Astrocyte of the spinal cord (primary cell): ENCODE measurements at places on chromosomes 13 and 19.
A peak's percentile ranks its signal among the peaks of the same experiment; 100 is the strongest.

DNA sequence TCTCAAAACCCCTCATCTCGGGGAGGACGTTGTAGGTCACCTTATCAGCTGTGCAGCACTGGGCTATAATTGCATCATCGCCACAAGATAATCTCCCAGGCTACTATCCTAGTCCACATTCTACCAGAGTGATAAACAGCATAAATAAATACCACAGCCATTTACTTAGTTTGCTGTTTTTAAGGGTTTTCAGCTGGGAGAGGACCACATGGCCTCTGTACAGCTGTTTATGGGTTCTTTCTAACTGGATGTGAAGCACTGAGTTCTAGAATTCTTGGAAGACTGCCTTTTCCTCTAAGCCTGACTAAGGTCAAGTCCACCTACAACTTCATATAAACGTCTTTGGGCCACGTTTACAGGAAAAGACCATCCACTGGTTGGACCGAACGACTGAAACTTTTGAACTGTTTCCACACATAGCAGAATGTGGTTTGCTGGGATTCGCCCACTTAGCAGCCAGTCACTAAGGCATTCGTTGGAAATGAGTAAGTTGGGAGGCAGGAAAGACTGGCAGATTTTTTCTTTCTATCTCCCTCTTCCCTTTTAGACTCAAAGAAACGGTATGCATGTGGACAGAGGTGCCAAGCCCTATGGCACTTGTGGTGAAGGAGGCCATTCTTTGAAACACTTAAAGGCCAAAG, 752.5 kb upstream of the SGCG start:
- DNase-seq = no peak

- DNase-seq = peak; percentile 79
These were observed 20.2 kb upstream of the ERVV-1 start for GRCh38 chr19:52993342-52994178.

DNA sequence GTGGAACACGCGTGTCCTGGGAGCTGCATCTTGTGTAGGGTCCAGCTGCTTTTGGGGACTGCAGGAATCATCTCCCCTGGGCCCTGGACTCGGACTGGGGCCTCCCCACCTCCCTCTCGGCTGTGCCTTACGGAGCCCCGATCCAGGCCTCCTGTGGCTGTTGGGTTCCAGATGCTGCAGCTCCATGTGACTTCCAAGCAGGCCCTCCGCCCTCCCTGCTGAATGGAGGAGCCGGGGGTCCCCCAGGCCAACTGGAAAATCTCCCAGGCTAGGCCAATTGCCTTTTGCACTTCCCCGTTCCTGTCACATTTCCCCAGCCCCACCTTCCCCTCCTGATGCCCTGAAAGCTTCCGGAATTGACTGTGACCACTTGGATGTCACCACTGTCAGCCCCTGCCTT, 6.2 kb upstream of the PGLS start:
- no peak for DNase-seq

DNA sequence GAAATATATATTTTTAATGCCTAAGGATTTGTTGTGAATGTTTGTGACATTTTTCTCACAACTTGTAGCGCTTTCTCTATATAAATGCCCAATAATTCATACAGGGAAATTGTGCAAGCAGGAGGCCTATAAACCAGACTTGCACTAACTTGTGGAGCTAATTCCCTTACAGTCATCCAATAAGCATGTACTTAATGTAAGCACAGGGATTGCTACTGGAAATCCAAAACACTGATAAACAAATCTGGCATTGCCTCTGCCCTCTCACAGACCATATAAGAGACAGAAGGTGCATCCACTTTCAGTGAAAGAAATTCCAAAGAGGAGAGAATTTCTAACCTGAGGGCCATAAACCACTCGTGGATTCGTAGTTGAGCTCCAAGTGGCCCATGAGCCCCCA, 518.8 kb downstream of the MYO16 start:
- DNase-seq = no peak

DNA sequence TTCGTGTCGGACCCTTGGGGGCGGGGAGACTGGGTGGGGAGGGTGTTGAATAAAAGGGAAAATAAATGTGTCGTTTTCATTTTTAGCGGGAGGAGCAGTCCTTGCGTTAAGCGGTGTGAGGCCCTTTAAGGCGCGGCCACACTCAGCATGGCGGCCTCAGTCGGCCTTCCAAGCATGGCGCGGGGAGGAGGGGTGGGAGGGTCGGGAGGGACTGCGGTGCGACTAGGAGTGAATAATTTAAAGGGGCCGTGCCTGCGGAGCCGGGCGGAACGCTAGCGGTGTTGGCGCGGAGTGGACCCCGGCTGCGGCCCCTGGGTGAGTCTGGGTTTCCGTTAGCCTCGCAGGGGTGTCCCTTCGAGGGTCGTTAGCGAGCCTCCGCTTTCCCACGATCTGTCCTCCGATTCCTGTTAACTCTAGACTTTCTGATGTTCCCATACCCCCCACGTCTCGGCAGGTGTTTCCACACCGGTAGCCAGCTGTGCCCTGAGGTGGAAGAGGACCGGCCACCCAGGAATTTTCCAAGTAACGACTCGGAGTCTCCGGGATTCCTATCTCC, 1.5 kb upstream of the PNPLA6 start:
- DNase-seq = peak; percentile 93

- no peak for DNase-seq
These were observed 5.2 kb upstream of the PLIN4 start for GRCh38 chr19:4523306-4524110.

DNA sequence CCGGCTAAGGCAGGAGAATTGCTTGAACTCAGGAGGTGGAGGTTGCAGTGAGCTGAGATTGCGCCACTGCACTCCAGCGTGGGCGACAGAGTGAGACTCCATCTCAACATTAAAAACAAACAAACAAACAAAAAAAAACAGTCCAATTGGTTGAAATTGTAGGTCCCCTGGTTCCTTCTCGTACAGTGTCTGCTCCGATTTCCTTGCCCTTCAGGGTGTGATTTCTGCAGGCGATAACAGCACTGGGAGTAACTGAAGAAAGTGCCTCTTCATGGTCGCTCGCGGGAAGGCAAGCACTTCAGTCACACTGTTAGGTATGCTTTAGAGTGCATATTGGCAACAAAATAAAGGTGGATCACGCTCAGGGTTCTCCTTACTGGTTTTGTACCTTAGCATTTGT, 39.7 kb downstream of the TPT1 start:
- no peak for DNase-seq

- DNase-seq = no peak
These were observed 175.2 kb downstream of the PAN3 start for GRCh38 chr13:28313579-28313978.

DNA sequence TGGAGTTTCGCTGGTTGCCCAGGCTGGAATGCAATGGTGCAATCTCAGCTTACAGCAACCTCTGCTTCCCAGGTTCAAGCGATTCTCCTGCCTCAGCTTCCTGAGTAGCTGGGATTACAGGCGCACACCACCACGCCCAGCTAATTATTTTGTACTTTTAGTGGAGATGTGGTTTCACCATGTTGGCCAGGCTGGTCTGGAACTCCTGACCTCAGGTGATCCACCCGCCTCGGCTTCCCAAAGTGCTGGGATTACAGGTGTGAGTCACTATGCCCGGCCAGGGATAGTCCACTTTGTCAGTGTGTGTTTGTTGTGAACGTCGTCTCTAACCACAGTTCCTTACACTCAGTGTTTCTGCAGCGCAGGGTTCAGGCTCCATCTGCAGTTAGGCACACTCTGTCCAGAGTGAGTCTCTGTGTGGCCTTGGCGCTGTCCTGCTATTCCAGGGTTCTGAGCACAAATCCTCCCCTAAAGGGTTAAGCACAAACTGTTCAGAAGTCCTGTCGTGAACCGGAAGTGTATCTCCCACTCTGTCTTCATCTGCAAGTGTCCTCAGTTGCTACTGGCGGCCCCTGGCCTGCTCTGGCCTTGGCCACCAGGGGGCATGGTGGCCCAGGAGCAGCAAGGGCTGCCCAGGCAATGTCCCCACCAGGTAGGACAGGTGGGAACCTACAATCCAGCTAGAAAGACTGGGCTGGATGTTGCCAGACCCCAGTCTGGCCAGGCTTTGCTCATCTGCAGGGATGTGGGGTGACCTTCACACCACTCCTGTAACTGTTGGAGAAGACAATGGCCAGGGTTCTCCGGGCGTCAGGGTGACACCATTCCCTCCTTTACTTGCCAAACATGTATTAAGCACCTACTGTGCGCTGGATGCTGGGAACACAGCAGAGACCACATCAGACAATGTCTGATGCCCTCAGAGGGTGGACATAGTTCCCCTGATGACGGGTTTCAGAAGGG, 38.8 kb upstream of the GATAD2A start:
- peak; percentile 60 for DNase-seq

GRCh38 chr19:6258812-6259311, 20.9 kb downstream of the MLLT1 start:
- no peak for DNase-seq

GRCh38 chr13:33871207-33872004, 53.5 kb downstream of the RFC3 start:
- no peak for DNase-seq
